Caki2 (cell line): ENCODE measurements at places on chromosomes 4 and X. TPM values are rescaled to one million over a fixed set of nuclear protein-coding genes. Genes with fewer than 3 reads are reported as not detected.

GASK1B gene
- 44.9 and 84.5 TPM in 2 replicates for total RNA-seq

ING2 gene
- 19.7 and 22.8 TPM in 2 replicates for total RNA-seq

AKAP4 gene
- not detected in 2 replicates for total RNA-seq

TLR7 gene
- not detected in 2 replicates for total RNA-seq

MTMR8 gene
- total RNA-seq: 0.20 and 2.2 TPM in 2 replicates

PSAPL1 gene
- not detected in 2 replicates for total RNA-seq

TNIP3 gene
- total RNA-seq: 0.98 TPM in 1 of 2 replicates, not detected in the other
